ENCODE measurements at places on chromosomes 4 and X.

DNA sequence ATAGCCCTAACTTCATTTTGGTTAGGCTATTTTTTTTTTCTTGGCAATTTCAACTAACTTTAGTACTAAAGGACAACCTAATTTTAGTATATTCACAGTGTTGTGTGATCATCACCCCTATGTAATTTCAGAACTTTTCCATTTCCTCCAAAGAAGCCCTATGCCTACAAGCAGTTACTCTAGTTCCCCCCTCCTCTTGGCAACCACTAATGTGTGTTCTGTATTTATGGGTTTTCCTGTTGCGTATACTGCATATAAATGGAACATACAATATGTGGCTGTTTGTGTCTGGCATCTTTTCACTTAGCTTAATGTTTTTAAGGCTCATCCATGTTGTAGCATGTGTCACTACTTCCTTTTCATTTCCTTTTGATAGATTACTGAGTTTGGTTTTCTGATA, 57.6 kb downstream of the N4BP2 start:
- DNase-seq: no peak

DNA sequence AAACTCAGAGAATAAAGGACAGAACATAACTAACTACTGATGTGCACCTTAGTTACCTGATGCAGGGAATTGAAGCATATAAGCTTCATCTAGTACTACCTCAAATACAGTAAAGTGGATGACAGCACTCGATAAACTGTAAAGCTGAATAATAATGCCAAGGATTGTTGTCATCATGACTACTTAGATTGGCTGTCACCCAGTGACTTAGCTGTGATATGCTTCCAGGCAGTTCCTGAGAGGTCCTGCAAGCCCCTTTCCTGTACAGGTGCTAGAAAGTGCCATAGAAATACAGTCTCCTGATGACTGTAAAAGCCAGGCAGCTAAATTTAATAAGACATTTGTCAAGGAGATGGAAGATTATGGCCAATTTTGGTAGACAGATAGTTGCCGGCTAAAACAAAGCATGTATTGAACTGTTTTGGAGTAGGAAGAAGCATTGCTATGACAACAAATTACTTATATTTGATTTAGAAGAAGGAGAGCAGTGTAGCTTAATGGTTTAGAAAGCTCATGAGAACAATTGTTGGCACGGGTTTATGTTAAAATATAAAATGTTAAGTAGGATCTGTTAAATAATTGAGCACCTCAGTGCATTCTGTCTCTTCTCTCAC, 29.7 kb downstream of the TMEM164 start:
- no peak for DNase-seq

DNA sequence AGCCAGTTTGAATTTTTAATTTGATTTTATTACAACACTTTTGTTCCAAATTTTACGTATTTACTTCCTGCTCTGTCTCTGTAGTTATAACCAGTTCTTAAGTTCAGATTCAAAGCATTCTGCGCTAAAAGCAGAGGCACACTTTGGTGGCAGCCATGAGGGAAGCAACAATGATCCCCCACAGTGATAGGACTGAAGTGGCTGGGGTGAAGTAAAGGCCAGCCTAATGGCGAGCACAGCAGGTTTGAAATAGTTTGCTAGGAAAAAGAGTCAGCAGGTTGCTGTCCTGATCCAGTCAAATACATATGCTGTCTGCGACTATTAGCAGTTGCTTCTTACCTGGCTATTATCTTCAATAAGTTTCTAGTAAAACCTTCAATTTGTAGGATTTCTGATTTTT, 176.3 kb downstream of the RPA4 start:
- DNase-seq: no peak

- no peak for DNase-seq
Measured at GRCh38 chrX:30270639-30271038, 23.7 kb downstream of the MAGEB1 start.

GRCh38 chr4:169410839-169411770, 140.3 kb upstream of the SH3RF1 start:
- DNase-seq: peak; percentile 3

DNA sequence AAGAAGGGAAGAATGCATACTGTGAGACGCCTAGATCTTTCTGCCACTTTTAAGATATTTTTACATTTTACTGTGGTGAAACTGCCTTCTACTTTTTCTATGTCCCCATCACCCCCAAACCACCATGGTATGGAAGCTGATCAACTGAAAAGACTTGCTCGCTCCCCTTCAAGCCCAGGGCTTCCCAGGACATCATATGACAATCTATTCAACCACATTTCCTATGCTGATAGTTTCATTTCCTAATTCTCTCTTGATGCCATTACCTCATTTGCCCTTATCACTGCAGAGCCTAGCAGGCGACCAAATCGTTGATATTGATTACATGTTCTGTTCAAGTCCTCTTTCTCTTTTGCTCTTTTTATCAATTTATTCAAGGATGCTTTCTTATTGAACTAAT, 40.1 kb upstream of the KLHL34 start:
- no peak for DNase-seq

DNA sequence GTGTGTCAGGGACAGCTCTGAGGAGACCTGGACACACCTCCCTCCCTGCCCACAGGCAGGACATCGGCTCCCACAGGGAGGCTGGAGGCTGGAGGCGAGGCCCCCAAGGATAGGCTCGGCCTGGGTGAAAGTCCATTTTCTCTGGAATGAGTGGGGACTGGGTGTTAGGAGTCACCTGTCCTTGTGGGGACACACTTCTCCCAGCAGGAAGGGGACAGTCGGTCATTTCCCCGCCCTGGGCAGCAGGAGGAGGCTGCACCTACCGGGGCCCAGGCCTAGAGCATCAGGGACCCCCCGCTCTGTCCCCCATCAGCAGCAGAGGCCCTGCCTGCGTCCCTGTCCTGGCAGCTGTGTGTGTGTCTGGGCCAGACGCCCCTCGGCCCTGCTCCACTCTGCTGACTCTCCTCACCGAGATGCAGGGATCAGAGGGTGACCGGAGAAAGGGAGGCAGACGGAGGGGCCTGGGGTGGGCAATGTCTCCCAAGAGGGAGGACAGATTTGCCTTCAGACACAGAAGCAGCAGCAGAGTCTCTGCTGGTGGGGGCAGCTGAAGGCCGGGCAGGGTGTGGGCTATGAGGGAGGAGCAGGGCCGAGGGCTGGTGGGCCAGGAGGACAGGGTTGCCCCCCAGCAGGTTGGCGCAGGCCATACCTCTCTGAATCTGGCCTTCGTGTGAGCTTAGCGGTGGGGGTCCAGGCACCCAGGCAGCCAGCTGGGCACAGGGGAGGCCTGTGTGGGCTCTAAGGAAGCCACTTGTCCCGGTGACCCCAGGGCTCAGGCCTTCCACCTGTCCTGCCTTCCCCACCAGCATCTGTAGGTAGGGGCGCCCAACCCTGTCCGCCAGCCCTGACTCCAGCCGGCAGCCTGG, 125.7 kb upstream of the NKX1-1 start:
- DNase-seq: no peak

GRCh38 chrX:150546711-150547153, 21.7 kb upstream of the MTM1 start:
- no peak for DNase-seq

- no peak for DNase-seq
Measured at GRCh38 chrX:29478336-29479069, 736.9 kb upstream of the MAGEB2 start.

DNA sequence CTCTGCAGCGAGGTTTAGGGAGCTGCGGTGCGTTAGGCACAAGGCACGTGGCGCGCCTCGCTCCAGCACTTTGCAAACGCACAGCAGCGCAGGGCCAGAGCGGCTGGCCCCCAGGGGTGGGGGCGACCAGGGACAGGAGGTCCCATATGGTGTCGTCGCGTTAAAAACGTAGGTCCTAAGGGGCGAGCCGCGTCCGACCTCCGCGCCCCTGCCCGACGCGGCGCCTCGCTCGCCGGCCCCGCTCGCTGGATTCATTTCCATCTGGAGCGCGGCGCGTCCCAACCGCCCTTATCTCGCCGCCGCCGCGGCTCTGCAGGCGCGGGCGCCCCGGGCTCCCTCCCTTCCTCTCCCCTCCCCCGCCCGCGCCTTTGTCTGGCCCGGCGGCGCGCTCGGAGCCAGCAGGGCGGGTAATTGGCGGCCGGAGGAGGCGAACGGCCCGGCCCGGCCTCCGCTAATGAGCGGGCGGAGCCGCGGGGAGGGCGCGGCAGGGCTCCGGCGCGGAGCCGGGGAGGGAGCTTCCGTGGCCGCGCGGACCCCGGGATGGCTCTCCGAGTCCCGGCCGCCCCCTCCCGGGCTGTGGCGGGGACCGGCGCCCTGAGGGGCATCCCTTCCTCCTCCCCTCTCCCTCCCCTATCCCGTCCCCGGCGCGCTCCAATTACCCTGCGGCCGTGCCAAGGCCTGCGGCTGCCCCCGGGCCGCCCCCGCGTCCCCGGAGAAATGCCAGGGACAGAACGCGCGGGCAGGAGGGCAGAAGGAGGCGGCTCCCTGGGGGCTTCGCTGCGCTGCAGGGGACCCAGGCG, 409.0 kb downstream of the BCOR start:
- no peak for DNase-seq

GRCh38 chr4:60822986-60823385, 377.1 kb upstream of the ADGRL3 start:
- DNase-seq: no peak

GRCh38 chrX:113892401-113892800, 691.5 kb upstream of the HTR2C start:
- no peak for DNase-seq

GRCh38 chr4:53905941-53906377, 158.4 kb downstream of the CHIC2 start:
- no peak for DNase-seq

GRCh38 chr4:94561249-94562024, 109.7 kb downstream of the PDLIM5 start:
- no peak for DNase-seq

- no peak for DNase-seq
Measured at GRCh38 chr4:185697488-185697887, 114.5 kb downstream of the SORBS2 start.

DNA sequence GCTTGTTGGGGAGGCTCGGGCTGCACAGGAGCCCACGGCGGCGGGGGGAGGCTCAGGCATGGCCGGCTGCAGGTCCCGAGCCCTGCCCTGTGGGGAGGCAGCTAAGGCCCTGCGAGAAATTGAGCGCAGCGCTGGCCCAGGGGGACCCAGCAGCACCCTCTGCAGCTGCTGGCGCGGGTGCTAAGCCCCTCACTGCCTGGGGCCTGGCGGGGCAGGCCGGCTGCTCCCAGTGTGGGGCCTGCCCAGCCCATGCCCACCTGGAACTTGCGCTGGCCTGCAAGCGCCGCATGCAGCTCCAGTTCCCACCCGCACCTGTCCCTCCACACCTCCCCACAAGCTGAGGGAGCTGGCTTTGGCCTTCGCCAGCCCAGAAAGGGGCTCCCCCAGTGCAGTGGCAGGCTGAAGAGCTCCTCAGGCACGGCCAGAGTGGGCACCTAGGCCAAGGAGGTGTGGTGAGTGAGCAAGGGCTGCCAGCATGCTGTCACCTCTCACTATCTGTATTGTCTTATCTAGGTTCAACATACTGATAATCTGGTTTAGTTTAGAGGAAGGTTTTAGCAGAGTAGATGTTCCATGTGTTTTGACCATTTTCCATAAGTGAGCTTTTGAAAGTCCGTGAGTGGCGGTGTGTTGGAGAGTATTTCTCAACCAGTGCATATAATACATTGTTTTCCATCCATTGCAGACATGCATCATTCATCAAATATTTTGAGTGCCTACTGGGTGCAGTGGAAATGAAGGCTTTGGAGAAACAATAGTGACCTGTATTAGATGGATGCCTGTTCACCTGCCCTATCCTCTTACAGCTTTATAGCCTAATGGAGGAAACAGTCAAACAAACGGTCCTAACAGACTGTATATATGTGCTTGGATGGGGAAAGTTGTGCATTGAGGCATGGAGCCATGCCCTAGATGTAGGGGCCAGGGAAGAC, 13.1 kb downstream of the PI4K2B start:
- DNase-seq: no peak

- DNase-seq: no peak
Measured at GRCh38 chr4:140673729-140674128, 82.5 kb downstream of the TBC1D9 start.

DNA sequence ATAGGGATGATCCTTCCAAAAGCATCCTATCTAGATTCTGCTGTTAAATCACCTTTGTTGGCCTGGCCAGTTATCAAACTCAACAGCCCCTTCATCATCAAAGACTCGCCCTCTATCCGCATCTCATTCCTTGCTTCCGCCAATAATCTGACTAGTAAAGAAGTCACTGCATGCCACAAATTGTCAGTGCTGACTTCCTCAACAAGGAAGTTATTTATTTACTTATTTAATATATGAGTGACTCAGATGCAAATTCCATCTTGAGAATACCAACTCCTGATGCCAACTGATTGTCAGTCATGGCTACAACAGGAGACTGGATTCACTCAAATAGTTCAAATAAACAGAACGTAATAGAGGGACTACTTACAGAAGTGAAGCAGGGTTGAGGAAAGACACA, 283.8 kb downstream of the TRIML1 start:
- DNase-seq: no peak

- DNase-seq: no peak
Measured at GRCh38 chrX:51891821-51892551, 1.4 kb upstream of the MAGED1 start.

- DNase-seq: no peak
Measured at GRCh38 chr4:6655924-6656323, 15.4 kb downstream of the MRFAP1 start.

DNA sequence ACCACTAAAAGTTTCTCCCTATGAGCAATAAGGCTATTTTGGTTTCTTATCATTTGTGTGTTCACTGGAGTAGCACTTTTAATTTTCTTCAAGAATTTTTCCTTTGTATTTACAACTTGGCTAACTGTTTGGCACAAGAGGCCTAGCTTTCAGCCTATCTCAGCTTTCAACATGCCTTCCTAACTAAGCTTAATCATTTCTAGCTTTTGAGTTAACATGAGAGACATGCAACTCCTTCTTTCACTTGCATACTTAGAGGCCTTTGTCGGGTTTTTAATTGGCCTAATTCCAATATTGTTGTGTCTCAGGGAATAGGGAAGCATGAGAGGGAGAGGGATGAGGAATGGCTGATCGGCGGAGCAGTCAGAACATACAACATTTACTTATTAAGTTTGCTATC, 349.8 kb downstream of the OPHN1 start:
- DNase-seq: no peak

DNA sequence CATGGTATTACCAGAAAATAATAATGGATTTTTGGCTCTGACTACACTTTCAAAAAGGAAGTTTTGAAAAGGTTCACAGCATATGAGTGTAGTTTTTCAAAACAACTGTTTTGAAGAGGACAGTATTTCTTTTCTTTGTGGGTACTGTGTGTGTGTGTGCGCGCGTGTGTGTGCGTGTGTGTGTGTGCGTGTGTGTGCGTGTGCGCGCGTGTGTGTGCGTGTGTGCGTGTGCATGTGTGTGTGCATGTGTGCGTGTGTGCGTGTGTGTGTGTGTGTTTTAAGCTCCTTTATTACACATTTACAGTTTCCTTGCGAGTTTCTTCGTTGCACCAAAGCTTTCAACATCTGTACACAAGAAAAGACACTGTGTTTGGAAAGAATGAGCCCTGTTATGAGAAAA, 755.4 kb downstream of the SH3BGRL start:
- DNase-seq: no peak

All from stimulated activated CD8-positive, alpha-beta memory T cell treated with anti-CD3 and anti-CD28 coated beads, Interleukin-7, amount 100 ng/mL, for 4 hours (primary cell).